ENCODE measurements at places on chromosomes 1 and 21.

DNA sequence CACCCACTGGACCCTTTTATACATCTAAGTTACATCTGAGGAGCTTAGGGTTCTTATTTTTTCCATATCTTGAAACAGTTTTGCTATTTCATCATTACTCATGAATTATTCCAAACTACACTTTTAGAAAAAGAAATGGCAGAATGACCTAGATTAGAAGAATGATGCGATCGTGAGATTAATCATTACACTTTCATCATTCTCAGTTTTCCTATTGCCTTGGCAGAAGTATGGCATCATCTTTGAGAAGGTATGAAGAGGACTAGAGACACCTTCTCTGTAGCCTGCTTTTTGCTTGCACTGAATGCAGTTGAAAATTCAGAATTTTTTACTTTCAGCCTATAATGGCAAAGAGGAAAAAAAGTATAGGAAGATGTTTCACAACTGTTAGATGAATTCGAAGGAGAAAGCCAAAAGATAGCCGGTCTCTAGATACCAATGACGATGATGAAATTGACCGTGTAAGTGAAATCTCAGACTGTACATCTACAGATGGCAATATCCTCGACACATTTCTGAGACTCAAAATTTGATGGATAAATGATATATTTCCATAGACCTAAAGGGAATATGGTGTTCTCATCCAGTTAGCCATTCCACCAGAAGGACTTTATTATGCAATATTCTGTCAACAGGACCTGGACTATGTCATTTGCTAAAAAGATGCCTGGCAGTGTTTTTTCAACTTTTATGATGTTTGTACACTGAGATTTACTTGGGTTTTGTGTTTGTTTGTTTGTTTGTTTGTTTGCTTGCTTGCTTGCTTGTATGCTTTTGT lies 191.8 kb downstream of the TOMM20 start:
- DNase-seq: no peak

DNA sequence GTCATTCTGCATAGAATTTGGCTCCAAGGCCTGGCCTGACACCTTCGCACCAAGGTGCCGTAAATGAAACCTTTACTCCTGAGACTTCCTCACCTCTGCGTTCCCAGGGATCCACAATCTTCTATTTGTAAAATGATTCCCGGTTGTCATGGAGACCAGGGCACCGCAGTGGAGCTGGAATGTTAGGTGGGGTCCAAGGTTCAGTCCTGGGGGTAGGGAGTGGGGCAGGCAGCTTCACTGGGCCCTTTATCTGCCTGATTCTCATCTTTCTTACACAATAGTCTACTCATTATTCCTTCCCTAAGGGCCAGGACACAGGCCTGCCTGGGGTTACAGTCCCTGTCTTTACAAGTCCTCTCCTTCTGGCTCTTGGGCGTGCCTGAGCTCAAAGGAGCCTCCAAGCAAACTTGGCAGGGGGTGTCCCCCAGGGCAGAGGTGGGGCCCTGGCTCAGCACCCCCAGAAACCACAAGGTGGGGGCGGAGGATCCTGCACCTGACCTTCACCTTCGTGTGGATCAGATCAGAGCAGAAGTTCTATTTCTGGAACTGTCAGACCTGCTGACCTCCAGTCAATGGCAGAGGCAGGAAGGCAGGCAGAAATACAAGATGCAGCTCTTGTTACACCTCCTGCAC lies 51.1 kb downstream of the RIPK4 start:
- no peak for DNase-seq

DNA sequence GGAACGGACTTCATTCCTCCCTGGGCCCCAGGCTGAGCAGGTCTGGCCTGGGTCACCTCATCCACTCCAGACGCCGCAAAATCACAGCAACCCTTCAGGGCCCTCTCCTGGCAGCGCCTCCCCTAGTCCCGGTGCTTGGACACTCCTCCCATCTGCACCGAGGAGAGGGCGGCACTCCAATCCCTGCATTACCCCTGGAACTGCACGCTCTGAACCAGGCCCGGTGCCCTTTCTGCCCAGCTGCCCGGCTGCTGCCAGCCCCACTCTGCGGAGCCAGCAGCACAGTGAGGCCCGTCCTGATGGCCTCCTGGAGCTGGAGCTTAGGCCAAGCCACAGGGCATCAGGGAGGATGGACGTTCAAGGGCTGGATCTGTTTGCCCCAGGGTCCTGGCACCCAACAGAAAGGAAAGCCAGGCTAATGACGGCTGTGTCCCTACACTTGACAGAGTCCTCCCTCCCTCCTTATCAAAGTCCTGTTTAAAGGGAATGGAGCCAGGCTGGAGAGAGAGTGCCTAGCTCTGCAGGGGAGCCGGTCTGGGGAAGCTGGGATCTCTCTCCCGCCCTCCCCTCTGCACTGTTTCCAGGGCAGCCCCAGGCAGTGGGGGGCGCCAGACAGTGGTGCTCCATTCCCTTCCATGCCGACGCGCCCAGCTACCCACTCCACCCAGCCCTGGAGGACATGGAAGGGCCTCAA lies 12.7 kb downstream of the COL6A2 start:
- no peak for DNase-seq

- no peak for DNase-seq
These were observed 223.0 kb downstream of the GRIK1 start for GRCh38 chr21:29716753-29717152.

DNA sequence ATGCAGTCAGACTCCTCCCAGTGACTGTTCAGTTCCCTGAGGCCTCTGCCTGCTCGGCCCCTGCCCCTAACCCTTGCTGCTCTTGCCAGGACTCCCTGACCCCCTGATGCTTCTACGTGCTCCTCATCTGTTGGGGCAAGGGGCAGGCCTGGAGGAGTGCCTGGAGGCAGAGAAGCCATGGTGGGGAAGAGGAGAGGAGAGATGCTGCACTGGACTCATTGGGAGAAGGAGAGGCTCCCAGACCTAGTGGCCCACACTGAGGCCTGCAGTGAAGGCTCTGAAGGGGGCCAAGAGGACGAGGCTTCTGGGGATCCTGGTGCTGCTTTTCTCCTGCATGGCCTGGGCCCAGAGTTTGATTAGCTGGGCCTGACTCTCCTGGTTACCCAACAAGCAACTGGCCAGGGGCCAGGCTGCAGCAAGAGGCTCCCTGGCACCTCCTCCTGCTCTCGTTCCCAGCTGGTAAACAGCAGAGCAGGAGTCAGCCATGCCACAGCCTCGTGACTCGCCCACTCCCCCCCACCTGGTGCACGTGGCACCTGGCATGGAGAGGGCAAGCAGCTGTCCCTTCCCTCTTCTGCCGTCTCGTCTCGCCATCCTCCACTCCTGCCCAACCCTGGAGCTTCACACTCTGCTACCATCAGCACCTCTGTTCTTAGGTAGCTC lies 847 bp upstream of the RORC start:
- no peak for DNase-seq

- no peak for DNase-seq
These were observed 152.6 kb downstream of the ZP4 start for GRCh38 chr1:237737938-237738610.

GRCh38 chr1:7550981-7551380 lies 220.1 kb upstream of the VAMP3 start:
- DNase-seq: no peak

DNA sequence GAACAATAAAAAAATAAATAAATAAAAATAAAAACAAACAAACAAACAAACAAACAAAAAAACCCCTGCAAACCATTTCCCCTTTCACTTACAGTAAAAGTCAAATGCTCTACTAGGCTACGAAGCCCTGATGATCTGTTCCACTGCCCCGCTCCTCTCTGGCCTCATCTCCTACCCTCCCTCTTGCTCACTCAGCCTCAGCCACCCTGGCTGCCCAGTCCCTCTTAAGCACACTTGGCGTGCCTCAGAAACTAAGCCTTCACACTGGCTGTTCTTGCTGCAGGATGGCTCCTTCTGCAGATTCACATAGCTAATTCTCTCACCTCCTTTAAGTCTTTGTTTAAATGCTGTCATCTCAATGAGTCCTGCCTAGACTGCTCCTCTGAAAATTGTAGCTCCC lies 30.8 kb upstream of the UHMK1 start:
- no peak for DNase-seq

DNA sequence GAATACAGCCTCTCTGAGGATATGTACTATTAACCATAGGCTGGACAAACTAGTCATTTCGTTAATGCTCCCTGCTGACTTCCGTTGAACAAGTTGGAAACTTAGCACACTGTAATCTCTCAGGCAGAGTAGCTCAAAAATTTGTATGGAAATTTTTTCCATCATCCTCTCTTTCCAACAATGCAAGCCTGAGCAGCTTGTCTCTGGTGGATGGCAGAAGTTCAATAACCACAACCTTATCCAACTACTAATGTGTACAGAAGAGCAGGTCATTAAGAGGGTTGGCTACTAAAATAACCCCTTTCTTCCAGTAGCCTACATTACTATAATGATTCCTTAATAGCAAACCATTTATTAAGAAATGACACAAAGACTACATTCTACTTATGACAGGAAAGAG lies 262.3 kb downstream of the NFIA start:
- no peak for DNase-seq

DNA sequence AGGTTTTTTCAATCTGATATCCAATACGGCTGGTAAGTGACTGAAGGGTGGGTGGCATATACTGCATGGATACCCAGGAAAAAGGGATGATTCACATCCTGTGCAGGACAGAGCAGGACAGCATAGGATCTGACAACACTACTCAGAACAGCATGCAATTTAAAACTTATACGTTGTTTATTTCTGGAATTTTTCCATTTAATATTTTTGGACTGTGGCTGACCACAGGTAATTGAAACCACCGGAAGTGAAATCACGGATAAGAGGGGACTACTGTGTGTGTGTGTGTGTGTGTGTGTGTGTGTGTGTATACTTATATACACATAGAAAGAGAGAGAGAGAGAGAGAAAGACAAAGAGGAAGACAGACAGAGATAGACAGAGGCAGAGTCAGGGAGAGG lies 23.0 kb downstream of the ERICH3 start:
- DNase-seq: no peak

- DNase-seq: peak; percentile 56
These were observed 829 bp downstream of the SPEN start for GRCh38 chr1:15848143-15848928.
